ENCODE measurements at places on chromosomes 7 and 10.

GRCh38 chr10:93992400-93993030 is 1.2 kb upstream of the PLCE1 start:
- DNase-seq: no peak

GRCh38 chr10:45249978-45250693 is 65.3 kb downstream of the OR13A1 start:
- DNase-seq: peak; percentile 97

GRCh38 chr10:31912289-31912688 is 16.3 kb downstream of the ARHGAP12 start:
- no peak for DNase-seq

- DNase-seq: no peak
These were observed 20.7 kb downstream of the SLC16A9 start for GRCh38 chr10:59688921-59689351.

DNA sequence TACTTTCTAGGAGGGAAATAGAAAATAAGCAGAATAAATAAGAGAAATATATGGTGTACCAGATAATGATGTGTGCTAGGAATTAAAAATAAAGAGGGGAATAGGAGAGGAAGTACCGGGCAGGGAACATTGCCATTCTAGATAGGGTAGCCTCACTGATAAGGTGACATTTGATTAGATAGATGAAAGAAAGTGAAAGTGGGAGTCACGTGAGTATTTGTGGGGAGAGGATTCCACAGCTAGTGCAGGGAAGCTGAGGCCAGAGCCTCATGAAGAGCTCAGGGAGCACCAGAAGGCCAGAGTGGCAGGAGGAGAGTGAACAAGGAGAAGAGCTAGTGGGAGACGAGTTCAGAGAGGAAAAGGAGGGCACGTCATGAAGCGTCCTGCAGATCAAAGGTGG is 49.1 kb downstream of the CDHR3 start:
- DNase-seq: no peak

DNA sequence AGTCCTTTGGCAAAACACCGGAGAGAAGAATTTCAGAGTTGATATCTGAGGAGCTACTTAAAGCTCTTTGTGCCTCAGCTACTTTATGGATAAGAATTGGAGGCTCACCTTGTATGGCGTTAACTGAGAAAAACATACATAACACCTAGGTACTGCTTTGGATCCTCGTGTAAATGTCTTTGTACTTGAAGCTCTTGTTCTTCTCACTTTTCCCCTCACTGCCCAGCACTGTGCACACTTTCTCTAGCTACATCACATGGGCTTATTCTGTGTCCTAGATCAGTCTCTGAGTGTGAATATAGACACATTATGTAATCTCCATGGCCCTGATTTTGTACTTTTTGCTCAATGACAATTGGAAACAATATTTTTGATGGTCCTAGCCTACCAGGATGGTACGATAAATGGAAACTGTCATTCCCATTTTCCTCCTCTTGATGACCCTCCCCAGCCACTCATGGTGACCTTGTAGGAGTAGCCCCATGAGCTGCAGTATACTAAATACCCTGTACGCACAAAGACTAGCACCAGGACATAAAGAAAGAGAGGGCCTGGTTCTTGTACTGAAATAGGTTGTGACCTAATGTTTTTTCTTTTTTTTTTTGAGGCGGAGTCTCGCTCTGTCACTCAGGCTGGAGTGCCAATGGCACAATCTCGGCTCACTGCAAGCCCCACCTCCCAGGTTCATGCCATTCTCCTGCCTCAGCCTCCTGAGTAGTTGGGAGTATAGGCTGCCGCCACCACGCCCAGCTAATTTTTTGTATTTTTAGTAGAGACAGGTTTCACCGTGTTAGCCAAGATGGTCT is 22.1 kb downstream of the STAMBPL1 start:
- DNase-seq: peak; percentile 39
